ENCODE measurements at places on chromosomes 4 and X.

GRCh38 chrX:11890836-11891514 lies 132.9 kb downstream of the MSL3 start:
- DNase-seq: no peak

DNA sequence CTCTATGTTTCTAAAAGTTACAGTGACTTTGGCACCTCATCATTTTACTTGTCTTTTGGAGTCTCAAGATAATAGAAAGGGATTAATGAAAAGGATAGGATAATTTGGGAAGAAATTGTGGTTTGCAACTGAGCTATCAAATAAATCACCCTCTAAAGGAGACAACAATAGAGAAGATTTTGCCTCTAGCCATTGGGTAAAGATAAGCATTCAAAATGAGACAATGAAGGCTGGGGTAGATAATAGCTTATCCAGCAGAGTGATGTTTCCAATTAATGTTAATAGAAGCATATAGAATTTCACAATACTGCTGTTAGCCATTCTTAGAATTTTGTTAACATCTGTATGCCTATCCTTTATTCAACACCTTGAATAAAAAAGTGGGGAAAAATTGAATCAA lies 1177.6 kb downstream of the ADGRL3 start:
- no peak for DNase-seq

GRCh38 chrX:23854122-23854521 lies 53.6 kb downstream of the APOO start:
- no peak for DNase-seq

DNA sequence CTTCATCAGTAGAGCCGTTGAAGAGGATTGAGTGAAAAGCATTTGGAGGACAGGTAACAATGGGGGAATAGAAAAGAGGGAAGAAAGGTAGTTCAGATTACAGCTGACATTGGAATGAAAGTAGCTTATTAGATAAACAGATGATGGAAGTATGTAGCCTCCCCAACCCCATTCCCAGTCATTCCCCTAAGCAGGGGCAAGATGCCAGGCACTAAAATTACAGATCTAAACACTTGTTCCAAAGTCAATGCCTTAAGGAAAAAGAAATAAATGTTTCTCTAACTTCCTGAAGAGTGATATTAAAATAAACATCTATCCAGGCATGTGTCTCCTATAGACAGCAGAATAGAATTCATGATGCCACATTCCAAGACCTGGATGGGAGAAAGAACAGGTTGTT lies 350.8 kb downstream of the PDGFC start:
- no peak for DNase-seq

DNA sequence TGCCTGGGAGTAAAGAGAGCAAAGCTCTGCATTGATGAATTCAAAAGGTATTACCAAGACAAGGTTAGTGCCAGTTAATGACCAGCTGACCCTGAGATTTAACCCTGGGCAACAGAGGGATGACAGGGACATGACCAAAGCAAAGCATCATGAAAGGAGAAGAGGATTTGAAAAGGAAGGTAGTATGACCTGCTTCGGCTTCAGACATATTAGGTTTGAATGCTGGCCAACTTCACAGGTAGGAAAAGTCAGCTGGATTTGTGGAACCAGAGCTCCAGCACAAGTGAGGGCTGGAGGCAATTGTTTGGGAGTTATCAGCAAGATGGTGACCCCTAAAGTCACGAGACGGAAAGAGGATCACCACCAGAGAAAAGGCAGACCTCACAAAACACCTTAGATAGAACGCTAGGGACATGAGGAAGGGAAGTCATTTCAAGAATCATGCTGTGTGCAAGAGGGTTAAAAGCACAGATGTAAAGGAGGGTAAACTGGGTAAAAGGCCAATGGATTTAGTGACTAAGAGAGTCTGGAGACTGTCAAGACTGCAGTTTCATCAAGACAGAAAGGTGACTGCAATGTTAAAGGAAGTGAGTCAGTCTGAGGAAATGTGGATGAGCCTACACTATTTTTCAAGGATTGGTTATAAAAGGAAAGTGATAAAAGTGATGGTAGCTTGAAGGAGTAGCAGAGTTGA lies 45.6 kb downstream of the SH3RF1 start:
- no peak for DNase-seq

GRCh38 chrX:68880846-68881552 lies 52.2 kb downstream of the EFNB1 start:
- no peak for DNase-seq

DNA sequence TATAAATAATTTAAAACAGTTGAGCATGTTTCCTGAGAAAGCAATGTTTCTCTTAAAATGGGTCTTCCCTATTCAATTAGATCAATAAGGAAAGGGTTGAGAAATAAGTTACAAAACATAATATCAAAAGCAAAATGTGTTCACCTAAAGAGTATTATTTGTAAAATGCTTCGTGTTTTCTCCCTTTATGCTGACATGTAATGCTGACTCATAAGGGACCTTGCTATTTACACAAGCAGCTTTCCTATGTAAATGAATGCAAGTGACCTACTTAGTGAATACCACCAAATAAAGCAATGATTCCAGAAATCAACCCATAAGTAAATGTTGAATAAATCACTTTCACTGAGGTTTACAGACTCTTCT lies 91.5 kb downstream of the ELOVL6 start:
- no peak for DNase-seq

- no peak for DNase-seq
Measured at GRCh38 chr4:164239433-164239832, 514.5 kb upstream of the SMIM31 start.

DNA sequence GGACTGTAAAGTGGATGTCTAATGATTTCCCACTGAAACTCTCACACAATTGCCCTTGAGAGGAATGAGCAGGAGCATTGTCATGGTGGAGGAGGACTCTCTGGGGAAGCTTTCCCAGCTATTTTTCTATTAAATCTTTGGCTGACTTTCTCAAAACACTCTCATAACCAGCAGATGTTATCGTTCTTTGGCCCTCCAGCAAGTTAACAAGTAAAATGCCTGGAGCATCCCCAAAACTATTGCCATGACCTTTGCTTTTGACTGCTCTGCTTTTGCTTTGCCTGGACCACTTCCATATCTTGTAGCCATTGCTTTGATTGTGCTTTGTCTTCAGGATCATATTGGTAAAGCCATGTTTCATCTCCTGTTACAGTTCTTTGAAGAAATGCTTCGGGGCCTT lies 120.2 kb upstream of the PDE5A start:
- no peak for DNase-seq

DNA sequence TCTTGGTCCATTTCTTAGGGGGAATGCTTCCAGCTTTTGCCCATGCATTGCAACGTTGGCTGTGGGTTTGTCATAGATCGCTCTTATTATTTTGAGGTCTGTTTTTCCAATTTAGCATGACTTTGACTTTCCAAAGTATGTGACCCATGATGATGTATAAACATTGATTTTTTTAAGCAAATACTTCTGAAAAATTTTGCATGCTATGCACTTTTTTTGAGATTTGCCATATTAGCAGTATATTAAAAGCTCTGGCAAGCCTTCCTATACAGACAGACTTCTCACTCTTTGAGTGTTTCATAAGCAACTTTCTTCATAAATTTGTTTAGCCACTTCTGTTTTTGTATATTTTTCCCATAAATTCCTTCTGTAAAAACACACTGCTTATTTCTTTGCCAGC lies 746.4 kb upstream of the LCORL start:
- no peak for DNase-seq

DNA sequence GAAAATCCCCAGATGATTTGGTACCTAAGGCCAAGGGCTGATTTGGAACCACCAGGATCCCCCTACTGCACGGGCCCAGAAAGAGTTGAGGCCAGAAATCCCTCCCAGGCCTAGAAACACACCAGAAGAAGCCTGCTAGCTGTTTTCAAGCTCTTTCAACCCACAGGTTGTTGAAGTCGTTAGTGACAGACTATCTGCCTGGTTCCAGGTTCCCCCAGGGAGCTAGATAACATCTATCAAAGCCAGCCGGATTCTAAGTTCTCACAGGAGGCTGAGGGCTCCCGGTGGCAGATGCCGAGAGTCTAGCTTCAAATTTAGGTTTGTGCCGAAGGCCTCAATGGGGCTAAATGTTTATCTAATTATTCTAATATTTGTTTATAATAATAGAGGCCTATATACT lies 132.0 kb upstream of the ATP6AP2 start:
- no peak for DNase-seq

GRCh38 chr4:177519481-177520260 lies 77.4 kb upstream of the AGA start:
- no peak for DNase-seq

DNA sequence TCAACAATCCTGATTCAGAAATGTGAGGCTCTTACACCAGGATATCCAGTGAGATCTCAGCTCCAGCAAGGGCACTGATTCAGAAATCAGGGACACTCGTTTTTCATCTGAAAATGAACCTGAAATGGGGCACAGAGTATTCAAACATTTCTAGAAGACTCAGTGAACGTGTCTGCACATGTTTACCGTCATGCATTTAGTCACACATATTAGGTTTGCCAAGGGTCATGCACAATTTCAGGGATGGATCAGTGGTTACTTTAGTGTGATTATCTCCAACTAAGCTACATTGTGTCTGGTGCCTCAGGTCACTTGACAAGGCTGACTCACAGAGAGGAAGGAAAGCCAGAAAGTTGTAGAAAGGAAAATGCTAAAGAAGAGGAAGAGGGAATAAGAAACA lies 33.6 kb upstream of the SPANXN2 start:
- DNase-seq: no peak

DNA sequence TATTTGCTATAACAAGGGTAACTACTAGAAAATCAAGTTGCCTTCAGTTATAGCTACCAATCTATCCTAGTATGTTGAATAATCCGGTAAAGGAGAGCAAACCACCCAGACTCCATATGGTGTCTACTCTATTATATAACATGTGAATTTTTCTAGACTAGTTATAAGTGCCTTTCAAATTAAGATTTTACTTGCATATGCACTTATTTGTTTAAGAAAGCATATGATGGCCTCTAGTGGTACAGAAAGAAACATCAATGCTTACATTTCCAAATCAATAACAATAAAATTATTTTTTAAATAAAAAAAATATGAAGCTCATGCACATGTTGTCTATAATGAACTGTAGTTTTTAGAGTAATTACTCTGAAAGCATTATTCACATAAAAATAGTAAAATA lies 1516.4 kb upstream of the PABPC4L start:
- no peak for DNase-seq

GRCh38 chr4:25938787-25939186 lies 24.8 kb downstream of the SMIM20 start:
- no peak for DNase-seq

DNA sequence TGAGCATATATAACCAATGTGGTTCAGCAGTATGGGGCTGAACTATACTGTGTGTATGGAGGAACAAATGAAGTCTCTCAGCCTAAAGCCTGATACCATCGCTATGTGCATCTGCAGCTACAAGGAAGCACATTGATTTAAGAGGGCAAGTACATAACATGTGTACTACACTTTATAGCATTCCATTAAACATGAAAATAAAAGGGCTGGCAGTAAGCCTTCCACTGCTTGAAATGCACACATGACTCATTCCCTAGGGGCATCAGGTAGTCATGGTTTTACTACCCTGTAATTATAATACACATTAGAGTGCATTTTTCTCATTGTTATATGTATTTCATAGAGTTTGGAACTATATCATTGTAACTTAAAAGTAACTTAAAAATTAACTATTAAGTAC lies 51.2 kb downstream of the SMARCA1 start:
- DNase-seq: no peak

DNA sequence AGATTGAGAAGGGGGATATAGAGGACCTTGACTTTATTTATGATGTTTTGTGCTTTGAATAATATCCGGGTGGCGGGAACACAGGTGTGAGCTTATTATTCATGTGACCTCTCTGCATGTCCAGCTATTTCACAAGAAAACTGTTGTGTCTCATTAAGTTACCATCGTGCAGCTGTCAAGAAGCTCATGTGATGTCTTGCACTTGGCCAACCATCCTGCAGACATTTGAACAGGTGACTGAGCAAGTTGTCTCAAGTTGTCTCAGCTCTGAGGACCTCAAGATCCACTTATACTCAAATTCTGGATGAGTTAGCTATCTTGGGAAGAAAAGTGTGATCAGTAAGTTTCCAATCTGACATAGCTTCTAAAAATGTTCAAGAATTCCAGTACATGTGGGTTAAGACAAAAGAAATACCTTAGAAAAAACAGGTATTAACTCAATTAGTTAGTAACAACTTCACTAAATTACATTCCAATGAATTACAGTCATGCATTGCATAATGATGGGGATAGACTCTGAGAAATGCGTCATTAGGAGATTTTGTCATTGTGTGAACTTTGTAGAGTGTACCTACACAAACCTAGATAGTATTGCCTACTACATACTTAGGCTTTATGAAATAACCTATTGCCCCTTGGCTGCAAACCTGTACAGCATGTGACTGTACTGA lies 462.2 kb downstream of the INPP4B start:
- no peak for DNase-seq

- DNase-seq: peak; percentile 60
Measured at GRCh38 chrX:47218920-47219815, 687 bp downstream of the CDK16 start.

- no peak for DNase-seq
Measured at GRCh38 chr4:97868097-97868496, 275.2 kb downstream of the STPG2 start.

DNA sequence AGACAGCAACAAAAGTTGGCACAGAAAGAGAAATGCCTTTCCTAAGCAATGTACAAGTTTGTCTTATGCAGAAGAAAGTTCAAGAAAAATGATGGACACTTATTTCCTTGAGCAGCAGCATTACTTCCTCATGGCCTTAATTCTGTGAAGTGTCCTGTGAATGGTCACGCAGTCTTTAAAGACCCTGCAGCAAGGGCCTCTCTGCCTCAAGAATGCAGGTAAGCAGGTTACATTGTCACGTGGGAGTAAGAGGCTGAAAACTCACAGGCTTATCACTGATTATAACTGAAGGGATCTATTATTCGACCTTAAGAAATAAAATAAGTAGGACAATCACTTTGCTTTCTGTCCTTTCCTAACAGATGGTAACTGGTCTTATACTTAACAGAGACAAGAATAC lies 109.1 kb downstream of the ATP8A1 start:
- no peak for DNase-seq

- DNase-seq: no peak
Measured at GRCh38 chr4:123640271-123640670, 243.7 kb downstream of the SPRY1 start.

GRCh38 chr4:8643986-8644385 lies 51.4 kb downstream of the CPZ start:
- peak; percentile 8 for DNase-seq

Measured in mesothelial cell of epicardium (in vitro differentiated cells).